Vagina (tissue), 2 donors: ENCODE measurements at places on chromosomes 3 and 15.

DNA sequence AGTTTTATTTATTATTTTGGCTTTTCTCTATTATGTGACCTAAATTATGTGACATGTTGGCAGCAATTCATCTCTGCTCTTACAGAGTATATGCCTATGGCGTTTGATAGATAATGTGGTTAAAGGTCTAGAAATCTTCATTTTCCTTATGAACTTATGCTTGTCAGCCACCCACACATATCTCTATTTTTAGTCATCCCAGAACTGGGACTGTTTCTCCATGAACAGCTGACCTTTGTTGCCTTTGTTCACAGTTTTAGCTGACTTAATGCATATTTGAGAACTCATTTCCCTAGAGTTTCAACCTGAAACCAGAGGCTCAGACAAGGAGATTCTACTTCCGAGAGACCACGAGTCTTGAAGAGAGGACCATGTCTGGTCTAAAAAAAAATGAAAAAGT, 176.5 kb downstream of the RAP2B start:
- DNase-seq, result no peak

- DNase-seq, result no peak
Observed at GRCh38 chr3:15630646-15631350, 29.3 kb downstream of the BTD start.

DNA sequence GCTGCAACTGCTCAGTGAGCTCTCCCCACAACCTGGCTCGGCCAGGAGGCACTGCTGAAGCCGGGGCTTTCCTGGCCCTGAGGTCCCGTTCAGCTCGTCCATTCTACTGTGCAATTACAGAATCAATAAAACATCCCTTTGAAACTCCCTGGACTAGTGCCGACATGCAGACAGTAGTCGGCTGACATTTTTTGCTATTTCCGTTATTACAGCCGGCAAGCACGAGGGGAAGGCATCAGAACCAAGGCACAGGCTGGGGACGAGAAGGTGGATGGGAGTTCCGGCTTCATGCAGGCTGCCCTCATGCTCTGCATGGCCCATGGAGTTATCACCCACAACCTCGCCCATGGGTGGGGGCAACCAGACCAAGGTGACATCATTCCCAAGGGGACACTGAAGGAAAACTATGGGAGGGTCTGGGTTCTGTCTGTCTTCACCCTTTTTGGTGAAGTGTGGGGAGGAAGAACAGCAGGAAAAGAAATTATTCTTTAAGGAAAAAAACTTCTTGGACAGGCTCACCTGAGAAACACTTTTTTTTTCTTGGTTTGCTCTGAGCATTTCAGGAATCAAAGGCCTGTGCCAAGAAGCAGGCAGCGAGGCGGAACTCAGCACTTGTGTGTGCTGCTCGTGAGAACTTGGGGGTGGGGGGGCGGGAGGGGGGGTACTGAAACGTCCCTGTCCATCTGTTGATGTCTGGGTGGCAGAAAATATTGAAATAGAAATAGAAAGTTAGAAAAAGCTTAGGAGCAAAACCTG, 154.5 kb downstream of the FOXP1 start:
- no peak for DNase-seq

- DNase-seq, result no peak
Observed at GRCh38 chr15:41783296-41783695, 9.0 kb downstream of the MAPKBP1 start.
